Femur (tissue), 1 donor: ENCODE measurements at places on chromosomes 2 and 18.

GRCh38 chr18:43465483-43465882 is 188.2 kb upstream of the SYT4 start:
- DNase-seq = no peak

GRCh38 chr2:36481709-36482108 is 116.3 kb downstream of the FEZ2 start:
- no peak for DNase-seq

DNA sequence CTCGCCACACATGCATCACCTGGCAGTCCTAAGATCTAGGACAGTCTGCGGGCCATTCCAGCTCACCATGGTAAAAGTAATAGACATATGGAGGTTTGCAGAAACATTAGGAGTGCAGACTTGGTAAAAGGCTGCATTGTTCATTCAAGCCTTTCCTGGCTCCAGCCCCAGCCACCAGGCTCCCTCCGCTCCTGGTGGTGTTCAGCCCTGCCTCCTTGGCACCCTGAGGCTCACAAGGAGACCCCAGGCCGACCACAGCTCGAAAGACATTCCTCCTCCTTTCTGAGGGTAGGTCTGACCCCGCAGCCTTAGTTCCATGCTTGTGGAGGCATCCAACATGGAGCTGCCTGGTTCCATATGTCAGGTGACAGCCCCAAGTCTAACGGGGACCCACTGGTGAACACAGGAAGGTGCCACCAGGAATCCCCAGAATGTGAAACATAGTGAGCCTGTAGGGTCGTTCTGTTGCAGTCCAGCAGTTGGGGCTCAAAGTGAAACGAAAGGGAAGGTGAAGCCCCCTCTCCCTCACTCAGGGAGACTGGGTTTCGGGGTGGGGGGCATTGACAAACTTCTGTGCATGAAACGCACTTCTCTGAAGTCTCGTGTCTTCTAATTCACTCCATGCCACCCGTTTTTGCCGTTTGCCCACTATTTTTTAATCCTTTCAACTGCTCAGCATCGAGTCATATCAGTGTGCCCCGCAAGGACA is 5.0 kb upstream of the SP100 start:
- DNase-seq = no peak

DNA sequence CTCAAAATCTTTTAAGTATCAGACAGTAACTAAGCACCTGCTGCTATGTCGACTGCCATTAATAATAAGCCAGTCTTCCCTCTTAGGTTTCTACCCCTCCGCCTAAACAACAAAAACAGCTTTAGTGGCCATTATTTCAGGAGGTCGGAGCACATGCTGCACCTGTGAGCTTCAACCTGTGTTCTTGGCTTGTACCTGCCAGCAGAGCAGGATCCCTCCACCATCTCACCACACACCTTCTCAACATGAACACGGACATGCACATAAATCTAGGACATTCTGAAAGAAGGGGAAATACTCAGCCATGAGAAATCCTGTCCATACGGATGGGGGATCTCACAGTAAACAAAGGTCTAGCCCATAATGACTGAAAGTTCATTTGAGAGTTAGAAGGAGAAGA is 3.7 kb downstream of the CYB5A start:
- DNase-seq = no peak

DNA sequence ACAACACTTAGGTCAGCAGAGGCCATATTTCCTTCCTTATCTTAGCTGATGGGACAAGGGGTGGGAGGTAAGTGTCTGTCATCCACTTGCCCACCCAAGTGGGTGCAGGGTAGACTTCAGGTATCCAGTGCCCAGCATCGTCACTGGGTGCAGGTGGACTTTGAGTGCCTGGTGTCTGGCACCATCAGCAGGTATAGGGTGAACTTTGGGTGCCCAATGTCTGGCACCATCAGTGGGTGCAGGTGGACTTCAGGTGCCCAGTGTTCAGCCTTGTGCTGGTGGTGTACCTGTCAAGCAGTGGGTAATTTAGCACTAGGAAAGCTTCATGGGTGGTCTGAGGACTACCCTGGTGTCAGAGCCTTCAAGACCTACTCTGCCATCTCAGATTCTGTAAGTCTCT is 175.6 kb downstream of the SEPTIN10 start:
- DNase-seq = peak; percentile 12

- DNase-seq = no peak
Observed at GRCh38 chr2:25115902-25116301, 52.5 kb downstream of the POMC start.

DNA sequence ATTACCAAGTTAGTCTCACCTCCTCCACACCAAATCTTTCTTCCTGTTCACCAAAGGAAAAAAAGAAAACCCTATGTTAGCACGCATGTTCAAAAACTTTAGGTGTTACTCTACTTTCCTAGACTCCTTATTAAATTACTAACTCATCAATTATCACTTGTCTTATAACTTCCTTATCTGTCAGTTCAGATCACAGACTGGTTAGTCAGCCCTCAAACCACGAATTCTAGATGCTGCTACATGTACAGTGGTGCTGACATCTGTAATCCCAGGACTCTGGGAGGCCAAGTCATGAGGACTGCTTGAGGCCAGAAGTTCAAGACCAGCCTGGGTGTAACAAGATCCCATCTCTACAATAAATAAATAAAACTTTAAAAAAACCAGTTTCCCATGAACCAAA is 3.5 kb downstream of the YWHAQ start:
- DNase-seq = no peak
